ENCODE measurements at places on chromosomes 16 and 17.

DNA sequence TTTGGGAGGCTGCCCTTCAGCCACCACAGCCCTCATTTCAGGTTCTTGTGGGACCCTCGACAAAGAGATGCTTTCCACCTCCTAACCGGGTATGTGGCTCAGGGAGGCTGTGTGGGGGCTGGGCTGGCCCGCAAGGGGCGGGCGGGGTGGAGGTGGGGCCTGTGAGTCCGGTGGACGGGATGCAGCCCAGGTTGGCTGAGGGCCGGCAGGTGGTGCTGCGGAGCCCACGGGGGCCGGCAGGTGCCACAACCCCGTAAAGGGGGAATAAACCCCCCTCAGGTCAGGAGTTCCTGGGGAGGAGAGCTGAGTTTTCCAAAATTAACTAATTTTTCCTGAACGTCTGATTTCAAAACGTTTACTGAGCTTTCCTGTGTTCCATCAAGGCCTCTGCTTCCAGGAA, 4.9 kb upstream of the CIAO3 start:
- DNase-seq: no peak

DNA sequence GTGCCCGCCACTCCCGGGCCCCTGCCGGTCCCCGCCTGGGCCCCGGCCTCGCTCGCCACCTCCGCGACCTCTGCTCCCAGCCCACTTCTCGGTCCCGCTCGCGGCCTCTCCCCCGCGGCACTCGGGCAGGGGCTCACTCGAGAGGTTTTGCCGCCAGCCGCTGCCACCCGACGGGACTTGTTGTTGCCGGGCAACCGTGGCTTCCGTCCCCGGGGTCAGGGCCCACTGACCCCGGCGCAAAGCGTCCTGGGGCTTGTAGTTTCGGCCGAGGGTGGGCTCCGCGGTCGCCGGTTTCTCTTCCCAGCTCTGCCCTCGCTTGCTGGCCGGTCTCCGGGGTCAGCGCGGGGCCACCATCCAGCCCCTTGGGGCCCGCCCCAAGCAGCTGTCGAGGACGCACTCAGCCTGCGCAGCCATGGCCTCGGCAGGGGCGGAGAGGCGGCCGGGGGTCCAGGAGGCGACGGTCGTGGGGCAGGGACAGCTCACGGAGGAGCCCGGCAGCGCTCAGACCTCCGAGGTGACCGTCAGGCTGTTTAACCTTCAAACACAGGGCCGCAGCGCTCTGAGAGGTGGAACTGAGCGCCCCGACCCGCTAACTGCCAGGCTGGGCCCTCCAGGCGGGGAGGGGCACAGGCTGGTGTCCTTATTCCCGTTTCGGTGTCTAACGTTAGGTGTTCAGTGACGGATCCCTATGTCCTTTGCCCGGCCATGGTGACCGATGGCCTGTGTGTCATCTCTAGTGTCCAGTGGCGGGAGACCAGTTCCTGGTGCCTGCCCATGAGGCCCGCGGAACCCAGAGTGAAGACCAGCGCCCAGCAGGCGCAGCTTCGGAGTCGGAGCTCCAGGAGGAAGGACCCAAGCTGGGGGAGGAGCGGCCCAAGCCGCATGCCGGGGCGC, at the start of the genes C16orf86 and ENKD1:
C16orf86 (plus strand) TSS at position 256 of the 894 bp plus-strand sequence; CDS start at position 413, 157 bp downstream.
ENKD1 (minus strand) TSS at position 192 of the 894 bp plus-strand sequence. CDS start 308 bp downstream, outside the sequence.
- DNase-seq: peak; percentile 81

- no peak for DNase-seq
These were observed 43.3 kb upstream of the NF1 start for GRCh38 chr17:31051506-31051905.

GRCh38 chr17:74345433-74346241, 16.0 kb downstream of the BTBD17 start:
- no peak for DNase-seq

DNA sequence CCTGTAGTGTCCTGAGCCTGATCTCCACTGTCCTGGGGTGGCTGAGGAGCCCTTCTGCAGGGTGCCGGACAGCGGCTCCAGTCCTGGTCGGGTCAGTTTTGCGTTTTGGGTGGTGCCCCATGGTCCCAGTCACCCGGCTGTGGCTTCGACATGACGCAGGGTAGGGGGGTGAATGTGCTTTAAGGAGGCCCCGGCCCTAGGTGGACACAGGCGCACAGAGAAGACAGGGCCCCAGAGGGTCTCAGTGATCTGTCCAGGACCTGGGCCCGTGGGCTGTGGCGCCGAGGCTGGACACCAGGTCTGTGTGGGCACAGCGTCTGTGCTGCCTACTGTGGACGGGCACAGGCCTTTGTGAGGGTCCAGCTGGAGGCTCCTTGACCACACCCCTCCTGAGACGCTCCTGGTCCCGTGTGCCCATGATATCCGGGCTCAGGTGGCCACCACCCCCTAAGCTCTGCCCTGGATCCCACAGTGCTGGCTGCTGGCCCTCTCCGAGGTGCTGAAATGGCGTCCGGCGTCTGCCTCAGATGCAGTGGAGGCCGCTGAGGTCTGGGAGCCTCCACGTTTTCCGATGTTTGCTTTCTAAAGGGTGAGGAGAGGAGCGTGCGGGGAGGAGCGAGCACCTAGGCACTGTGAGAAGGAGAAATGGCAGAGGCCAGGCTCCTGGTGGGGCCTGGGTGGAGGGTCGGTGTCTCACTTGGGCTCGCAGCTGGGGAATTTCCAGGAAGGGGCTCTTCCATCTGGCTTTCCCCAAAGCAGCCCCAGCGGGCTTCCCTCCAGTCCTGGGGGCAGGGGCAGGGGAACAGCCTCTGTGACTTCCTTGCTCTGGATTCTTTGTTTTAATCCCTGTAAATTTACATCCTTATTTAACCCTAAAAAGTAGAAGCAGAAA, 56.1 kb upstream of the ACSF3 start:
- DNase-seq: no peak

DNA sequence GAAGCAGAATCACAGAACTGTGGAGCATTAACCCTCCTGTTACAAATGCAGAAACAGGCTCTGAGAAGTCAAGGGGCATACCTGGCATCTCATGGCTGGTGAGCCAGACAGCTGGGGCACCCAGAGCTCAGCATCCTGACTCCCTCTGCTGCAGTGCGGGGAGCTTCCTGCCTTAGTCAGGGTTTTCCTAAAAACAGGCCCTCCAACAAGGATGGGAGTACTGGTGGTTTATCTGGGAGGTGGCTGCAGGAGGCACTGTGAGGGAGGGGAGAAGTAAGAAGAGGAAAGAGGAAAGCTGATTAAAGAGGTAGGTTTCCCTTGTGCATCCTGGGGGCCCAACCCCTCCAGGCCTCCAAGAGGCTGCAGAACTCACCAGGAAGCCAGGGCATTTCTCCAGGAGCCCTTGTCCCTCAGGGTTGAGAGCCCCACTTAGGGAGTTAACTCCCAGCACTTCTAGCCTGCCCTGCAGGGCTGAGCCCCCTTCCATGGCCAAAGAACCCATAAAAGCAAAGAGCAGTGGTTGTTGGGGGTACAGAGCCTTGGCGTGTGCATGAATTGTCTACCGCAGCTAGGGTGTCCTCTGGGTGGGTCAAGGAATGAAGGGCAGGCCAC, 261.5 kb upstream of the RPL38 start:
- DNase-seq: no peak

DNA sequence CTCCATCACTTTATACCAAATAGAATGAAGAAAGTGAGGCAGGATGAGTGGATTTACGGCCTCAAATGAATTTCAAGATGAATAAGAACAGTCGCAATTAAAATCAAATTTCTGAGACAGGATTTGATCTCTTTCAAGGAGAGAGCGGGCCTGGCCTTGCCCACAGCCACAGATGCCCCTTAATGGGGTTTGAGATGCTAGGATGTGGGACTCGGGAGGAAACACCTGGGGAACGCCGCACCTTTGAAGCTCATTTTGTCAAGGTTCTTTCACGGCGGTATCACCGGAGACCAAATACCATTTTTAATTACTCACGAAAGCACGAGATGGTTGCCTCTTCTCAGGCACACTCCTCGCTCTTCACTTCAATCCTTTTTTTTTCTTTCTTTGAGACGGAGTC, 178.1 kb upstream of the SDK2 start:
- no peak for DNase-seq

- DNase-seq: no peak
These were observed 74.1 kb downstream of the TMEM132E start for GRCh38 chr17:34653511-34653910.

GRCh38 chr16:56057151-56057550, 134.1 kb upstream of the GNAO1 start:
- no peak for DNase-seq

DNA sequence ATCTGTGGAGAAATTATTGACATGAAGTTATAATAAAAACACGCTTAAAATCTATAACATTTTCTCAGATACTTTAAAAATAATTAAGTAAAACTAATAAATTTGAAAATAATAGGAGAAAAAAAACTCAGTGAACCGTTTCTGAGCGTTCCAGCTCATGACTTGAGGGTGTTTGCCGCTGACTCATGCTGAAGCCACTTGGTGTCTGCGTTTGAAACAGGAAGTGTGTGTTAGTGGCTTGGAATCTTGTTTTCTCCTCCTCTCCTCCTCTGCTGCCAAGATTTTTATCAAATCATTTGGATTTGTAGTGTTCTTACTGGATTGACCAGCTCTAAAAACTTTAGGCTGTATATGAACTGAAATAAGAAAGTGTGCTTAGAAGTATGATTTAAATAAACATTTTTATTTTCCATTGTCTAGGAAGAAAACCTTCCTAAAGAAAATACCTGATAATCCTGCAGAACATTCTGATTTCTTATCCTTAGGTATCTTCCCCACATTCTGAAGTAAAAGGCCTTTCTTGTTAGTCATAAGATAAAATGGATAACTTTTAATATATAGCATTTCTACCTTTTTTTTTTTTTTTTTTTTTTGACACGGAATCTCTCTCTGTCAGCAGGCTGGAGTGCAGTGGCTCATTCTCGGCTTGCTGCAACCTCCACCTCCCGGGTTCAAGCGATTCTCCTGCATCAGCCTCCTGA, 30.8 kb downstream of the USP10 start:
- DNase-seq: no peak

DNA sequence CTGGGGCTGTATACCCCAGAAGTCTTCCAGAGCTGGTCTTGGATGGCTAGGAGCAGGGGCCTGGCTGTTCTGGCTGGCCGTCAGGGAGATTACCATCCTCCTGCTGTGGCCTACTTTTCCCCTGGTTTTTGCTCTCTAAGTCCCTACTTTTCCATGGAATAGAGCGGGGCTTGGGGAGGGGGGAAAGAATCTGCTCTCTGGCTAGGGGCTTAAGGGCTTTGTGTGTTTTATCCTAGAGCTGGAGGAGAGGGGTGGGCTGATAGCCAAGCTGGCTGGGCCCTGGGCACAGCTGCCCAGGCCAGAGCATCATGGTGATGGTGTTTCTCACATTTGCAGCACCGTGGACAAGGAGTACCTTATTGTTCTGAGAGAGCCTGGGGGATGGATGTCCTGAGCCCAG, 3.6 kb downstream of the NRN1L start:
- no peak for DNase-seq

DNA sequence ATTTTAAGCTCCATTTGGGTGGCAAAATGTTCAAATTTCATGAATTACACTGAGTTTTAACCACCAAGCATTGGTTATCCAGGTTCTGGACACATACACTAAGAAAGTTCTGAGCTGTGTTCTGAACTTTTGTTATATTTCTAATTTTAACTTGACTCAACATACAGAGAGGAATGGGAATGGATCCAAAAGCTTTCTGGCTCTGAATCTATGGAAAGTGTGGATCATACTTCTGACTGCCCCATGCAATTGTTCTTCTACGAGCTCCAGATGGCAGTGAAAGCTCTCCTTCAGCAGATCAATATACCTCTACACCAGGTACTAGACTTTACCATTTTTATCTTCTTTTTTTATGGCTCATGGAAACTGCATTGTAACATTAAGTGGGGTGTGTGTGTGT, 113.0 kb upstream of the NOG start:
- no peak for DNase-seq

- no peak for DNase-seq
These were observed 10.1 kb upstream of the ARHGAP23 start for GRCh38 chr17:38418062-38418692.

DNA sequence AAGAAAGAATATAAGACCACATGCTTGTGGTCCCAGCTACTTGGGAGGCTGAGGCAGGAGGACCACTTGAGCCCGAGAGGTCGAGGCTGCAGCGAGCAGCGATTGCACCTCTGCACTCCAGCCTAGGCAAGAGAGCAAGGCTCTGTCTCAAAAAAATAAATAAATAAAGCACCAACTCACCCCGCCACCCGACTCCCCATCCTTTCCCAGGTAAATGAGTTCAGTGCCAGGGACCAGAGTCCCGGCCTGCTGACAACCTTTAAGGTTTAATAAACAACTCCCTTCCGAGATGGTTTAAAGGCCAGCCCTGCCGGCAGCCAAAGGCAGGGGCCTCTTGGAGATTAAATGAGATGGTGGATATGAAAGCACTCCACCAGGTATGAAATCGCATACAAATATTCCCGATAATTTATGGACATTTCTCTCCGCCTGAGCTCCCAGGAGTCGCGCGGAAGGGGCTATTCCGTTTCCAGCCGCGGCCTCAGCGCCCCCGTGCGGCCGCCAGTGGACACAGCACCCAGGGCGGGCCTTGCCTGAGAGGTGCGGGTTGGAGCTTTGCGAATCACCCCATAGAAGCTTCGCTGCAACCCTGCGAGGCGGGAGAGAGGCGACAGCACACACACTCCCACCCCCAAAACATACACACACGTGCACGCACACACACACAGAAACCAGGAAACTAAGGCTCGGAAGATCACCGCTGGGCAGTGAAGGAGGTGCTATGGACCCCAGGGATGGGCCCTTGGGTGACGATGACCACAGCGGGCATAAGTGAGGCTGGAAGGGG, 4.0 kb upstream of the RPL38 start:
- DNase-seq: peak; percentile 81

DNA sequence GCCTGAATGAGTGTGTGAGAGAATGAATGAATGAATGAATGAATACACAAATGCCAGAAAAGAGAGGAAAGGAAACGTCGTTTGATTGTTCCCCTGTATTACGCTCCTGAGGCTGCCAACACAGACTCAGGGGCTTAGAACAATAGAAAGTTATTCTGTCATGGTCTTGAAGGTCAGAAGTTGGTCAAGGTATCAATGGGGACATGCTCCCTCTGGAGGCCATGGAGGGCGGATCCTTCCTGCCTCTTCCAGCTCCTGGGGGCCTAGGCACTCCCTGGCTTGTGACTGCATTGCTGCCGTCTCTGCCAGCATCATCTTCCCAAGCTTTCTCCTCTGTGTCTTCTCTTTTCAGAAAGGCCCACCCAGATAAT, 1.5 kb upstream of the SLC38A8 start:
- no peak for DNase-seq
